Type B pancreatic cell (in vitro differentiated cells): ENCODE measurements at places on chromosomes 1 and 21. TPM values are rescaled to one million over a fixed set of nuclear protein-coding genes. Genes with fewer than 3 reads are reported as not detected.

Gene RGS2
- total RNA-seq, result 37.2 and 50.9 TPM in 2 replicates

Gene OR10T2
- total RNA-seq, result not detected in 2 replicates

Gene MYOM3
- total RNA-seq, result 0.12 and 0.70 TPM in 2 replicates

Gene KCNE2
- 1.8 and 9.4 TPM in 2 replicates for total RNA-seq

Gene VSIG8
- not detected in 2 replicates for total RNA-seq

Gene PLA2G2F
- total RNA-seq, result not detected in 2 replicates

Gene OR2M5
- total RNA-seq, result not detected in 2 replicates

Gene FAM72D
- total RNA-seq, result 1.5 and 3.4 TPM in 2 replicates

Gene KRTAP12-2
- total RNA-seq, result not detected in 2 replicates

Gene ANGPTL3
- total RNA-seq, result 2.2 and 2.6 TPM in 2 replicates

Gene WNT9A
- total RNA-seq, result 3.0 and 4.3 TPM in 2 replicates
